ENCODE measurements at places on chromosomes 4 and X.

DNA sequence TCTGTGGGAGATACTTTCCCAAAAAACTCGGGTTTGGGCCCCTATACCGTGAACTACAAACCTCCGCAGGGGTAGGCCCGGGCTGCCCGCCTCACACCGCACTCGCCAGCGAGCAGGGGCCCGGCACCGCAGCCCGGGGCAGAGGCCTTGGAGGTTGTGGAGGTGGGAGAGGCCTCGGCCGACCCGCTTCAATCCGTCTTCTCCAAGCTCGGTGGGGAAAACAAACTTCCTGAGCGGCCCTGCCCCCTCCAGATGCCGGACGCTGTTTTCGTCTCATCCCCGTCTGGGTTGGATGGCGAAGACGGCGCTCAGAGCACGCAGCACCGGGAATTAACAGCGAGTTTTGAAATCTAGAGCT is 442 bp upstream of the MCUB start:
- peak; percentile 85 for DNase-seq

DNA sequence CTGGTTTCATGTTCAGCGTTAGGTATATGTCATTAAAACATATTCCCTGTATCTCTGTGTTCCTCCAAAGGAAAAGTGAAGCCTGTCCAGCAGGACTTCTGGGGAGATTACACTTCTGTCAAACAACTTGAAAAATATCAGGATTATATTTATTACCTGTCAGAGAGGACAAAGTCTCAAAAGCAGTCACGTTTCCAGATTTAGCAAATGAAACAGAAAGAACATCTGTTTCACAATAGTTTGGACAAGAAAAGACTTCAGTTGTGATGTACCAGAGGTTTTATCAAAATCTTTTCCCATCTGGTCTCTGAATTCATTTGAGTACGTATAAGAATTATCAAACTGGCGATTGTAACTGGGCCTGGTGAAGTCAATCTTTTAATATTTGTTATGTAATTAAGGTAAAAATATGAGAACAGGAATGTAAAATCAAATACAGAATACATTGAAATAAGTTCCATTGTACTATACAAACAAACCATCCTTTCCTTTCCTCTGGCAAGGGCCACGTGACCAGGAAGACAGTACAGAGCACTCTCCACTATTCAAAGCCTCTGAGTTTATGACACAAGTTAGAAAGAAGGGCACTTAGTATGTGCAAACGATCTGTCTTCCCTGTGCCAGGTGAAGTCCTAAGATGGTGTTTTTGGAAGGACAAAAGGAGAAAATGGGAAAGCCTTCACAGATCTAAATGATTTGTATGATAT is 3.2 kb downstream of the CASP3 start:
- no peak for DNase-seq

DNA sequence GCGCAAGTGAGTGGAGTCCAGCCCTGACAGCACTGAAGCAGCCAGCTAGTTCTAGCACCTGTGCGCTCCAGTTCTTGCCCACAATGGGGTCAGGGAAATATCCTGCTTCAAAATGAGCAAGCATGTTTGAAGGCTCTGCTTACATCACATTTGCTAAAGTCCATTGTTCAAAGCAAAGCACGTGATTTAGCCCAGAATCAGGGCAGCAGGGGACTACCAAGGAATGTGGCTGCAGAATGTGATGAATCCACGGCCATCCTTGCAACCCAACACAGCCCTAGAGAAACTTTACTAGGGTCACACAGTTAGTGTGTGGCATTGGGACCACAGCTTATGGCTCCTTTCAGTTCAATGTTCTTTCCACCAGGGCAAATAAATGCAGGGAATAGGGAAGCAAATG is 47.3 kb upstream of the SMIM31 start:
- no peak for DNase-seq

DNA sequence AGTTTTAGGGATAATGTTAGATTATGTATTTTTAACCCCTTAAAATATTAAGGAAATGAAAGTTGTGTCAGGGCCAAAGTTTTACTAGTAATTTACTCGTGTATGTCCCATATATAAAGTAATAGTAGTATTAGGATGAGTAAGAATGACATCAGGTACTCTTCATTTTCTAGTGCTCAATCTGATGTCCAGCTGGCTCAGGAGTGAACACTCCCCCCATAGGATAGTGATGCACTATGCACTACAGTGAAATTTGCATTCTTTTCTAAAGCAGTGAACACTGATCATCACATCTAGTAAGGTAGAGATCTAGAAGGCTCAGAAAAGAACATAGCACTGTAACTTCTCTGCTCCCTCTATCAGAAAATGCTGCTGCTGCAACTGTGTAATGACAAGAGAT is 409.7 kb downstream of the GLUD2 start:
- DNase-seq: no peak

GRCh38 chr4:20617678-20618396 is 82.4 kb upstream of the PACRGL start:
- DNase-seq: no peak

DNA sequence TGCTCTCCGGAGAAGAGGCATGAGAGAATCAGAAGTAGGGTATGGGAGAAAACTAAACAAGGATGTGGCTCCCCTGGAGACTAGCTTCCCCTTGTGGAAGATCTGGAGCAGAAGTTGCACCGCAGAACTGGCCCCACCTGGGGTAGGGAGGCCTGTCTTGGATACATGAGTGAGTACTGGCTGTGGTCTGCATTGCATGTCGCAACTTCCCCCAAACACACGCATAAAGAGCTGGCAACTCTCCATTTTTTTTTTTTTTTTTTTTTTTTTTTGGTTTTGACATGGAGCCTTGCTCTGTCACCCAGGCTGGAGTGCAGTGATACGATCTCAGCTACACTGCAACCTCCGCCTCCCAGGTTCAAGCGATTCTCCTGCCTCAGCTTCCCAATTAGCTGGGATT is 119.9 kb downstream of the EGF start:
- DNase-seq: no peak

DNA sequence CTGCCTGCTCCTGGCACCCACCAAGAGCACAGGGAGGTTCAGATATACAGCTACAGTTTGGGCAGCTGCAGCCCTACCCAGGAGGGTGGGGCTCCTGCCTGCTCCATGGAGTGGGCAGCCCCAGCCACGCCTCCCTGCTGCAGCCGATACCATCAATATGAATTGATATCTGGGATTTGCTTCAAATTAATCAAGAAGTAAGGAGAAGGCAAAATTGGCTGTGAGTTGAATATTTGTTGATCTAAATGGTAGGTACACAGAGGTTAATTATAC is 31.2 kb upstream of the ZNF280C start:
- no peak for DNase-seq

GRCh38 chr4:94419956-94420355 is 31.8 kb upstream of the PDLIM5 start:
- DNase-seq: no peak

DNA sequence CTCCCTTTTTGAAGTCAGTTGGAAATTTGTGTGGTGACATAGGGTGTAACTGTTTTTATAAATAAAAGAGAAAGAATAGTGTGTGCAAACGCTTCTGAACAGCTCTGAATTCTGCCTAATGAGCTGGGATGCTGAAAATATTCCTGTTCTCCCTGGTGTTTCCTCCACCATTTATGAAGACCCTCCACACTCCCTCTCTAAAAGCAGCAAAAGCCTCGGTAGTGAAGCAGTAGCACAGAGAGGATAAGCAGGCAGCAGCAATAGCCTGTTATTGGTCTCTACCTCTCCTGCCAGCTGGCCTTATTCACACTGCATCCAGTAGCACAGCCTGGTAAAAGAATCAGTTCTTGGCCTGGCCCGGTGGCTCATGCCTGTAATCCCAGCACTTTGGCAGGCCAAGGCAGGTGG is 406.1 kb downstream of the IQCM start:
- no peak for DNase-seq

- DNase-seq: no peak
Measured at GRCh38 chr4:25770847-25771246, 91.9 kb downstream of the SEL1L3 start.

- DNase-seq: no peak
Measured at GRCh38 chr4:3760841-3761240, 5.3 kb upstream of the ADRA2C start.

DNA sequence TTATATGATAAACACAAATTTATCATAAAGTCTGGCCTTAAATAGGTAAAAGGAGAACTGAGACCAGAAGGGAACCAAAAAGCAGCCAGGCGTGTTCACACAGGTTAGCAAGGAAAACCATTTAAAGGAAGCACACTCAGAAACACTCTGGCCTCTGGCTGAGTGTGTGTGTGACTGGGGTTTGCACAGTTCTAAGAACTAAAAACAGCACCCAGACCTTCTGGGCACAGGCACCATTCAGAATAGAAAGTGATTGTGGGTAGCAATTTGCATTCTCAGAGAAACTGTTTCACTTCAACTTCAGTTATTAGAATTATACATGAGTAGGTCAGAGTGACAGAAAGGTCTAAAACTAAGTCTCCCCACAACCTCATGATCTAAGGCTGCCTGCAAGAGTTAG is 10.0 kb downstream of the GPR82 start:
- no peak for DNase-seq

DNA sequence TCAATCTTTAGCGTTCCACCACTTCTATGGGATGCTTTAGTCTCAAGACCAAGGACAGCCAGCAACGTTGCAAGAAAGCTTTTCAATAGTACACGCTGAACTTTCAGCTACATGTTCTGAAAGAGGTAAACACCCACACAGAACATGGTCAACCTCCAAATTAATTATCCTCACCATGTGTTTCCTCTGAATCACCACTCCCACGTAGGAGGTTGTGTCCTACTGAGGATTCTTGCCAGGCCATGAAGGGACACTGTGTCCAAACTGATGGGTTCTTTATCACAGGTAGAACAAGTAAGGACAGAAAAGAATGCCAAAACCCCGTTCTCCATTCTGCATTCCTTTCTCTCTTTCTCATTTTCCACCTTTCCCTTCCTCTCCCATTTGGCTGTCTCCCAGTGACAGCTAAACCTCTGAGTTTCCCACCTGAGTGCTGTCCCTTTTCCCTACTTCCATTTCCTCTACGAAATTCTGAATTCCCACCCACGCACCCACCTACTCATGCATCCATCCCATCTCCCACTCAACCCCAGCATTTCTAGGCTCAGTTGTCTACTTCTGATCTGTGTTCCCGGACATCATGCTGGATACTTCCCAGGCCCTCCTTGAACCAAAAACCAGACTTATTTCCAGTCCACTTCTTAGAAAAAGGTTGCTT is 29.0 kb upstream of the GPM6B start:
- no peak for DNase-seq

GRCh38 chr4:138409670-138410069 is 167.5 kb upstream of the SLC7A11 start:
- no peak for DNase-seq

GRCh38 chr4:25033526-25033925 is 2.8 kb upstream of the LGI2 start:
- DNase-seq: no peak

DNA sequence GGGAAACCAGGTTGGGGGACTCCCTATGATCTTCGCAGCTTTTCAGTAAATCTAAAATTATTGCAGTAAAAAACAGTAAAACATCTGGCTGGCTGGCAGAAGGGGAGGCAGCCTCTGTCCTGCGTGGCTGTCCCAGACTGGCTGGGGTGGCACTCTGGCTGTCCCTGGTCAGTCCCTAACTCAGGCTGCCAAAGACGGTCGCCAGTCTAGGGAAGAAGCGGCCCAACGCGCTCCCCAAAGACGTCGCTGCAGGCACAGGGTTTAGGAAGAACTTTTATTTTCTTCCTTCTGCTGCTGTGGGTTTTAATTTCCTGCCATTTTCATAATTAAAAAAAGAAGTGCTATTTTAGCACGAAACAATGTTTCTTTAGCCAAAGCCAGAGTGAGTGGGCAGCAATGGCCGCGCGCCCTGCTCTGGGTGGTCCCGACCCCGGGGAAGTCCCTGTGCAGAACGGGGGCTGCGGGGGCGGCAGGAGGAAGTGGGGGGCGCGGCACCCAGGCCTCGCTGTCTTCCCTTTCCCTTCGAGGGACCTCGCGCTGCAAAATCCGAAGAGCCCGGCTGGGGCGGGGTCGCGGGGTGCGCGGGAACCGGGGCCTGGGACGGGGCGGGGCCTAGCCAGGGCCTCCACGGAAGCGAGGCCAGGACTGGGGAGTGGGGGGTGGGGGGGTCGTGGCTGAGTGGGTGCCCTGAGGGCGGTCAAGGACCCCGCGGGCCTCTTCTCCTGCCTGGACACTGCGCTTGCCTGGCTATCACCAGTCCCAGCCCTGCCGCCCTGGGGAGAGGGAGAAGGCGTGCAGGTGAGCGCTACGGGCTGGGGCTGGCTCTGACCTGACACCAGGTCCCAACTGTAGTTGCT is 6.3 kb upstream of the LETM1 start:
- DNase-seq: no peak

Measured in NCI-H1417 (cell line).